ENCODE measurements at places on chromosomes 3 and 15.

GRCh38 chr15:60975218-60975617, 253.9 kb downstream of the RORA start:
- no peak for DNase-seq

- DNase-seq = no peak
These were observed 41.6 kb downstream of the FBN1 start for GRCh38 chr15:48603922-48604321.

GRCh38 chr3:57787867-57788623, 31.9 kb downstream of the SLMAP start:
- DNase-seq = no peak

DNA sequence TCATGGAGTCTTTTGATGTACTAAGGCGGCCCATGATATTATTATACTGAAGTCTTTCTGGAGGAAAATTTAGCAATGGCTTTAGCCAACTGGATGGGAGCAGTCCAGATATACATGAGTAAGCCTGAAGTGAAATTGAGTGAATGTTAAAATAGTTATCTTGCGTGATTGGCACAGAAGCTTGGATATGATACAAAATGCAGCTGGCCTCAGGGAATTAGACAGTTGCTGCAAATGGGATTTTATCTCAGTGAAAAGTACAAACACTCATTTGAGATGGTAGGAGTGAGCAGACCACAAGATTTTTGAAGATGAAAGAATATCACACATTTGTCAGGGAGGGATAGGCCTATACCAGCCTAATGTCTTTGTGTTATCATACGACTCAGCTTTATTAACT, 8.9 kb downstream of the LMOD3 start:
- no peak for DNase-seq

DNA sequence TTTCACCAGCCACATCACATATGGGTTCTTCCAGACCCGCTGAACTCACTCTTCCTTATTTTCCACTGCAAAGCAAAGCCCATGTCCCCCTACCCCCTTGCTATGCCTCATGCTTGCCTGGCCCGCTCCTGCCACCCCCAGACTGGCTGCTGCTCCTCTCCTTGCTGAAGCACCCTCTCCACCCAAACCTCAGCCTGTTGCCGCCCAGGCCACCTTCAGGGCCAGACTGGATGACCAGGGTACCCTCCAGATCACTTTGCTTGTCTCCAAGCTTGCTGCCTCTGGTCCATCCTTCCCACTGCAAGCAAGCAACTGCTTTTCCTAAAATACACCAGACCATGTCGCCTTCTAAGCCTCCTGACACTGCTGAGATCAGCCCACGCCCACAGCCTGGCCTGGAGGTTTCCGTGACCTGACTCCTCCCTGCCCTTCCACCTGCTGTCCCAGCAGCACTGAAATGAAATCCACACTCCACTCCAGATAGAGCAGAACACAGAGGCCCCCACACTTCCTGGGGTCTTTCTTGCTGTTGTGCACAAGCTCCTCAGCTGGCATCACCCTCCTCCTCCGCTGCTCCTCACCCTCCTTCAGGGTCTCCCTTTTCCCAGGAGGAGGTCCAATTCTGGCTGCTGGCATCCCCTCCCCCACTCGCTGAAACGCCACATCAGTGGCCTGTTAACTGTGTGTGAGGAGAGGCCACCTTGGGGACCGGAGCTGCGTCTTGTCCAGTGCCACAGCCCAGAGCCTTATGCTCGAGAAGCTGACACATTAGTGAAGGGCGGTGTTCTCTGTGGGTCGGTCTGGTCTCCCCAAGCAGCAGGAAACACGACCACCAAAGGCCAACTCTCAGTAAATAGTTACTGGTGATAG, 99.1 kb downstream of the ADCY5 start:
- no peak for DNase-seq

GRCh38 chr3:51715977-51716294, 9.1 kb downstream of the GRM2 start:
- no peak for DNase-seq

DNA sequence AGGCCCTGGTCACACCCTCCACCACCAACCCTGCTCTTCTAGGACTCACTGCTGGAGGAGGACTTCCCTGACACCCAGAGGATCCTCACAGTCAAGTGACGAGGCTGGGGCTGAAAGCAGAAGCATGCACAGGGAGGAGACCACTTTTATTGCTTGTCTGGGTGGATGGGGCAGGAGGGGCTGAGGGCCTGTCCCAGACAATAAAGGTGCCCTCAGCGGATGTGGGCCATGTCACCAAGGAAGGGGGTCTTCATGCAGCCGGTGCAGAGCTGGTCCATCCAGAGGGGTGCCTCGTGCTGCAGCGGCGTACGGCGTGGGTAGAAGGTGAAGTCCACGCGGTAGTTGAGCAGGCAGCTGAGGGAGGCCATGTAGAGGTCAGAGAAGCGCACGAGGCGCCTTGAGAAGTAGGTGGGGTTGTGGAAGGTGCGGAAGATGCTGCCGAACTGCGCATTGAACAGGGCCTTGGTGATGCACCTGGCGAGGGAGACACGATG, 9.4 kb downstream of the NT5DC2 start:
- no peak for DNase-seq

Data from midbrain (tissue), 1 donor.